ENCODE measurements at places on chromosomes 7 and 10. TPM values are rescaled to one million over a fixed set of nuclear protein-coding genes. Genes with fewer than 3 reads are reported as not detected.

DNA sequence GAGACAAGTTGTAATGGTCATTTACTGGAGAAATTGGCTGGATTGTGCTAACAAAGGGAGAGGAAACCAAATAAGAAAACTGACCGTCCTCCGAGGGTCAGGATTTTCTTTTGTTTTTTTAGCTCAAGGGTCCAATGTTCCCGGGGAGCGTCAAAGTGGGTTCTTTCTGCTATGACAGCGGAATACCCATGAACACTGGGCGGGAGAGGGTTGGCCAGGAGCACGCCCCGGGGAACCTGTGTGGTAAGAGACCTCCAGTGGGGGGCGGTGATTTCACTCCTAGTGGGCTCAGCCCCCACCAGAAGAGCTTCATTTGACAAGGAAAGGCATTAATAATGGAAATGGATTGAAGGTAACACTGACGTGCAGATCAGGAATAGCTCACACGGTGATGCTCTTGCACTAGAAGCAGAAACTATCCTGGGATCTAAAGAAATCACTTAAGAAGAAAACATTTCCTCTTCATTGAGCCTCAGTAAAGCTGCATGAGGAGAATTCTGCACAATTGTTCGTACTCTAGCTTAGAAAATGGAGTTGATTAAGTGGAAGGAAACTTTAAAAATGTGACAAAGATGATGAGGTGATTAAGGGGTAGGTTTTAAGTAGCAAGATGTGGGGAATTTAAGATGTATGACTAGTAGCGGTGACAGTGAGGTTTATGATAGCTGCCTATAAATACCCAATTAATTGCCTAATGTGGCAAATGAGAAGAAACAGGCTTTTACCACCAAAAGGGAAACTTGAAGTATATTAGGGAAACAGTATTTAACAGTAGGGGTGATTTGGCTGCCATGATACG lies 627.2 kb downstream of the SUGCT start:
- no peak for DNase-seq

GRCh38 chr7:83442911-83443310 lies 206.0 kb downstream of the SEMA3E start:
- no peak for DNase-seq

DNA sequence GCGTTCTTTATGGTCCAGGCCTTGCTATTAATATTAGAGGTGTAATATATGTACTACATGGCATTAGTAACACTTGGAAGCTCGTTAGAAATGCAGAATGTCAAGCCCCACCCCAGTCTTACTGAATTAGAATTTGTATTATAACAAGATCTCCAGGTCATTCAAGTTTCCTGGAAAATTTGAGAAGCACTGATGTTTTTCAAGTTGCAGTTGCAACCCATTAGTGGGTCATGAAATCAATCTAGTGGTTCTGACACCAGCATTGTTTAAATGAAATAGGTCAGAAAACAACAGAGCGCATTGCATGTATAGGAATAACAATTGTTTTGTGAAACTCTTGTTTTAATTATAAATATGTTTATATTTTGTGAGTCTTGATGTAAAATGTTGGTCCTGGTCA lies 28.8 kb upstream of the MICU1 start:
- DNase-seq, result no peak

DNA sequence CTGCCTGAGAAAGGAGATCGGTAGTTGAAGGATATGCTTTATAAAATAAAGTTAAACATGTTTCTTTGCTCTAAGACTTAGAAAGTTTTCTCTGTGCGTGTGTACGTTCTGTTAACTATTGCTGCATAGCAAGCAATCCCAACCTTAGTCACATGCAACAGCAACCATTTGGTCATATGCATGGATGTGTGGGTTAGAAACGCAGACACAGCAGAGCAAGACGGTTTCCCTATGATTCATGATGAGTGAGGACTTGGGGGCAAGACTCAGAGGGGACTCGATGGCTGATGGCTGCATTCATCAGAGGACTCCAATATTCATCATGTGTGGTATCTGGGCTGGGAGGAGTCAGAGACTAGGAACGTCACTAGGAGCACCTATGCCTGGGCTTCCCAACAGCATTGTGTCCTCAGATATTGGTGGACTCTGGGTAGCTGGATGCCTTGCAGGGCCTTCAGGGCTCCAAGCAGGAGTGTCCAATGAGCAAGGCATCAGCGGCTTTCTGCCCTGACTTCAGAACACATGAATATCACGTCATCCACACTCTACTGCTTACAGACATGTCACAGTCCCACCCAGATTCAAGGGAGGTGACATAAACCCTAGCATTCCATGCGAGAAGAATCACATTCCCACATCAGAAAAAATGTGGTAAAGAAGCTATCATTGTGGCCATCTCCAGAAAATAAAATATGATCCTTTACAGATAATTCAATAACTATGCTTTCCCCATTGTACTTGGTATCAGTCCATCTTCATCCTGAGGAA lies 731.2 kb downstream of the TNS3 start:
- no peak for DNase-seq

DNA sequence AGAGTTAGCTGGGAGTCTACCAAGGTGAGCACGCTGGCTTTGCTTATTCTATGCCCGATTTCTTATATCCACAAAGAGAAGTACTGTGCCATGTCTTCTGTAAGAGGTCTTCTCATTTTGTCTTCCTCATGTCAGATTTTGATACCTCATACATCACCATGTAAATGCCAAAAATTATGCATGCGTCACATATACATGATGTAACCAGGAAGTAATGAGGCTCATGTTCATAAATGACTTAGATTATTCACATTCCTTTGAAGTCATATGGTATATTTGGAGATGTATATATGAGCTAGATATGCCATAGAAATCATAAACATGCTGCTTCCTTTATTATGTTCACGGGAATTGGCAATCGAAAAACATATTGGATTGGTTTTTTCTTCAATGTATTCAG lies 97.7 kb upstream of the CELF2 start:
- no peak for DNase-seq

GRCh38 chr7:1197997-1198625 lies 34.6 kb upstream of the UNCX start:
- DNase-seq, result no peak

GRCh38 chr7:47303014-47303694 lies 278.8 kb downstream of the TNS3 start:
- no peak for DNase-seq

DNA sequence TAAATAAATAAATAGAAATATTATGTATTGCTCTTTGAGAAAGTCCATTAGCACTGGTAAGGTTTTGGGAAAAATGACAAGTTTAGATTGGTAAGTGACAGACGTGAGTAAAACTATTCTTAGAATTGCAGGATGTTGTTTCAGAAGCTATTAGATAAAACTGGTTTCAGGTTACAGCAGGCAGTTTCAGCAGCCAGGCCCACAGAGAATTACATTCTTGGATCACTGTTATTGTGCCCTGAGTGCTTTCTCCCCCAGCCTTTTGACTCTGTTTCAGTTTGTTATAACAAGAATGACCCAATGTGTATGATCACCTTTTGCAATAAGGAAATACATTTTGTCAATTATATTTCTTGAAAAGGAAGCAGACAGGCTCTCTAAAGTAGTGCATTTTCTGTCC lies 86.5 kb downstream of the DKK1 start:
- DNase-seq, result no peak

DNA sequence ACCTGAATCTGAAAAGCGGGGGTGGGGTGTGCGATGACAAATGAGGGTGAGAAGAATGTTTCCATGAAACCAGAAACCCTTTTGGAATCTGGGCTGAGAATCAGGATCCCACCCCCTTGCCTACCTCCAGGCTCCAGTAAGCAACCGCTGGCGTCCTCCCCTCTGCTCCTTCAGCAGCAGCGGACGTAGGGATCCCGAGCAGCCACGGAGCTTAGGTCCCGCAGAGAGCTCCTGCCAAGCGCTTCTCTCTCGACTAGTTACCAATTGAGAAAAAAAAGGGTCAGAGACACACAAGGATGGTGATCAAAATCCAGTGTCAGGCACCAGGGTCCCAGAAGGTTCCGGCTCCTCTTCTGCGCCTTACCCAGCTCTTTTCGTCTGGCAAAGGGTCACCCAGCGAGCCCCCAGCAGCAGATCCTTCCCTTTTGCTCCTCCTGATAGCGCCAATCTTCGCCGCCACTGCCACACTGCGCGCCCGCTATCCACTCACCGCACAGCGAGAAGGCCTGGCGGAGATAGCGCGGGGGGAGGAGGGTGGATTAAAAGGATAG lies 733.5 kb downstream of the ZWINT start:
- peak; percentile 66 for DNase-seq

- peak; percentile 96 for DNase-seq
Measured at GRCh38 chr7:99558306-99559174, at the start of gene ZNF655. Gene ZNF655 (plus strand): TSS chr7:99558642. CDS start chr7:99560560, 1,918 bp downstream.

DNA sequence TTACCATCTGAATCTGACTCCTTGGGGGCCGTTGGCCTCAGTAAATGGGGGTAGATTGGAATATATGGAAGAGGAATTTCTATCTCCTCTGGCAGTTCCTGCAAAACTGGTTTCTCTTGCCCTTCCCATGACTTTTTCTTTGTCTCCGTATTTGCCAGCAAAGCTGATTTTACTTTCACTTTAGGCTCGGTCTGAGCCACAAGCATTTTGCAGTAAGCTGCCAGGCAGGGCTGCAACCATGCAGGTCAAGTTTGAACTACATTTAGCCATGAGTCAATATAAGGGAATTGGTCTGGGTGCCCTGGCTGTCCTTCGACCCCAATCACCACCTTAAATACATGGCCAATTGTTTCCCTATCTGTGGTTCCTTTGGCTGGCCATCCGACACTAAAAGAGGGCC lies 104.3 kb downstream of the TRIM24 start:
- DNase-seq, result no peak

Gene TMEM130
- total RNA-seq, result 1.0 TPM

Gene AGR2
- total RNA-seq, result not detected

Gene LRRC17
- 4.3 TPM for total RNA-seq

Gene NUDCD3
- total RNA-seq, result 35.4 TPM

Gene CXCL12
- total RNA-seq, result 0.09 TPM

Gene ASB10
- total RNA-seq, result not detected

Gene DNAJC12
- 3.5 TPM for total RNA-seq

Gene NAT16
- total RNA-seq, result not detected

Gene BRAF
- 32.4 TPM for total RNA-seq

Gene FZD1
- total RNA-seq, result 10.9 TPM

Data from neural progenitor cell (in vitro differentiated cells).